Activated CD4-positive, alpha-beta T cell treated with anti-CD3 and anti-CD28 coated beads for 36 hours (primary cell): ENCODE measurements at places on chromosomes 5 and 9.

- no peak for DNase-seq
Observed at GRCh38 chr9:73074176-73074708, 77.4 kb upstream of the ANXA1 start.

GRCh38 chr5:157247267-157247666 is 18.7 kb upstream of the CYFIP2 start:
- peak; percentile 68 for DNase-seq

DNA sequence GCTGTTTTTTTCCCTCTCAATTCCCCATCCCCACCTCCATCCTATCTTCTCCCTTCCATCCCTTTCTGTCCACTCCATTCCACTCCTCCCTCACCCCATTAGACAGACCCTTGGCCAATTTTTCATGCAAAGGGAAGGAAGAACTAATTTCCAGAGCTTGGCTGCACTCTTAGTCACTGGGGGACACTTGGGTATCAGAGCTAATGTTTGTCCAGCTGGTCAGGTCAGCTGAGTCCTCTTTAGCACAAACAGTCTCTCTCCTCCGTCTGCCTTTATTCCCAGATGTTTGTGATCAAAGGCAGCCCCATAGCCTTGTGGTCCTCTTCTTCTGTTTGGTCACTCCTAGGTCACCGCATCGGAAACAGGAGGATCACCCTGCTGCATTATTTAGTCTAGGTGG is 148.5 kb downstream of the NMUR2 start:
- no peak for DNase-seq

DNA sequence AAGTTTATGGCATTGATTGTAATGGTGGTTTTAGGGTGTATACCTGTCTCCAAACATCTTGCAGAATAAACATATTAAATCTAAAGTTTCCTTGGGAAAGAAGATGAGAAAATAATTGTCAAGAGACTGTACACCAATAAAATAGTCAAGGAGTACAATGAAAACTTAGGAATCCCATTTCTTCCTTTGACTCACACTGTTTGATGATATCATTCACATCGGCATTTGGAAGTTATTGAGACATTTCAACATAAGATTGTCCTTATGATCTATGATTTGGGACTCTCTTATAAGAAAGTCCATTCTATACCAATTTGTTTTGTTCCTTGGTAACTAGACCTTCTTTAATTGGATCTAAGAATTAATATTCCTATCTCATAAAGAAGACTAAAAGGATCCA is 482.7 kb downstream of the RAB3C start:
- no peak for DNase-seq

DNA sequence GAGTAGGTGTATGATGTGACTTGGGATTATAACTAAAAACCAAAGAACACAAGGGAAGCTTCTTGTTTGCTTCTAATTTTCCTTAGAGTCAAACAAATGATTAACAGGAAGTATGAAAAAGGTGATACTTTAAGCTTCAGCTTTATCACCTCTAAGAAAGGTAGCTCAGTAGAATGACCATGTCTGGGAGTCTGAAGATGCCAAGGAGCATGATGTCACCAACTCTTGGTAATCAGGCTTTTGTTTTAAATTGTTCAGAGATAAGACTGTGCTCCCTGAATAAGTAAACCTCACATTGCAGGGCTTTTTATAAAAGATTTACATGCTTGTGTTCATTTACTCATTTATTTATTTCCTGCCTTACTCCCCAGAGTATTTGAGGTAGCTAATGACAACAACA is 169.9 kb downstream of the FER start:
- no peak for DNase-seq
